NCI-H2171 treated with DMSO at 0.1 percent for 48 hours (cell line): ENCODE measurements at places on chromosomes 4 and X.

DNA sequence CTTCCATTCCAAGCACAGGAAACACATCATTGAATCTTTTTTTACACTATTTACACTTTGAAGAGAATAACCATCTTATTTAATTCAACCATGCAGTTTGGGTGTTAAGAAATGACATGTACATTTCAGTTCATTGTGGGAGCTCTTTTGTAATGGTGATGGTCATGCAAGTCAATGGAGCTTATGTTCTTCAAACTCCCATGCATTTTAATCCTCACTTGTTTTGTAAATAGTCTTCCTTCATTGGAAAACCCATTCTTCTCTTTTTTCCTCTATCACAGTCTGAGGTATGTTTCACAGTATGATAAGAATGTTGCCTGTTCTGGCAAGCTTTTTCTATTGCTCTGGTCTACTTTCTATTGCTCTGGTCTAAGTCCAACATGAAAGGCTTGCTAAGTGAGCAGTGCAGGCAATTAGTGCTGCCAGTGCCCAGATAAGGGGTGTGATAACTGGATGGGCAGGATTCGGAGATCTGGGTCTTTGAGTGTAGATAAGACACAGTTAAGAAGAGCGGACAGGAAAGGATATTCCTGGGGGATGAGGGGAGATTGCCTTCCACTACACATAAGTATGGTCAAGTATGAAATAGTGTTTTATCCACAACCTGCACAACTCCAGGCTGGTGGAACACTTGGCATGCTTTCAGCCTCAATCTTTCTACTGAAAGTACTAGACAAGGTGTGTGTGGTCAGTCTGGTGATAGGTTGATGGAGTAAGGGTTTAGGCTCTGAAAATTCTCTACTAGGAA, 17.1 kb downstream of the AFP start:
- DNase-seq: no peak

DNA sequence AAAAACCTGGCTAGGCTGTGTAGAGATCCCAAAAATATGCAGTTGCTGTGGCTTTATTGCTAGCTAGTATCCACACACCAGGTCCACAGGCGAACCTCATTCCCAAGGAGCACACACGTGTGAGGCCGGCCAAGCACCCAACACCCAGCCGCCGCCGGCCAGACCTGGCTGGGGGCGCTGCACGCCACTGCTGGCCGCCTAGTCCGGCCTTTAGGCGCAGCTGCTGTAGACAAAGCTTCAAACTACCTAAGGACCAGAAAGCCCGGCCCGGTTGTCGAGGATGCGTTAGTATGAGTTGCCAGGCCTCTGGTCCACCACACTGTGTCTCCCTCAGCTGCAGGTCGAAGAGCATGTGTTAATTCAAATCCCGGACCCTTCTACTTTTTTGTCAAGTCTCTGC, 3.1 kb downstream of the POU3F4 start:
- no peak for DNase-seq

DNA sequence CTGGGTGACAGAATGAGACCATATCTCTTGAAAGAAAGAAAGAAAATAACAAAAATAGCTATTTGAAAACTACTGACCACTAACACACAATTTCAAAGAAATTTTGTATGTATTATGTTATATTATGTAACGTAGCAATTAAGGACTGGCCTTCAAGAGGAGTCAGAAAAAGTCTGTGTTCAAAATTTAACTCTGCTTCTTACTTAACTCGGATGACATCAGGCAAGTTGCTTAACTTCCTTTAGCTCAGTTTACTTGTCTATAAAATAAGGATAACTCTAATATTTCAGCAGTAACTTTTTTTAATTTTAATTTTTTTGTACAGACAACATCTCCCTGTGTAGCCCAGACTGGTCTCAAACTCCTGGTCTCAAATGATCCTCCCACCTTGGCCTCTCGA, 14.6 kb upstream of the PRSS12 start:
- no peak for DNase-seq

DNA sequence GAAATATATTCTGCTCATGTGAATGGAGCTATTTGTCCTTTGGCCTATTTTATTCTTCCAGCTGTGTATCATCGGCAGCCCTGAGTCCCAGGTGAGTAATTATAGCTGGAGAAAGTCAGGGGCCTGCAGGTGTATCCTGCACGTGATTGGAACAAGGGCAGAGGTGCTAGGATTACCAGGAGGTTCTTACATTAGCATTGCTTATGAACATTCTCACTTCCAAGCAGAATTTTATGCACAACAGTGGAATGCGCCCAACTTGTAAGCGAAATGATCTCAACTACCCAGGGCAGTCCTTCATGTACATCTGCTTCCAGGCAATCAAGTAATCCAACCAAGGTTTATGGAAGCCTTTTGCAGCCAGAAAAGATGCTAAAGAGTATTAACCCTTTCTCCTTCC, 68.9 kb upstream of the NRK start:
- DNase-seq: no peak

- no peak for DNase-seq
These were observed 265.7 kb downstream of the SHOX start for GRCh38 chrX:896256-896655.

DNA sequence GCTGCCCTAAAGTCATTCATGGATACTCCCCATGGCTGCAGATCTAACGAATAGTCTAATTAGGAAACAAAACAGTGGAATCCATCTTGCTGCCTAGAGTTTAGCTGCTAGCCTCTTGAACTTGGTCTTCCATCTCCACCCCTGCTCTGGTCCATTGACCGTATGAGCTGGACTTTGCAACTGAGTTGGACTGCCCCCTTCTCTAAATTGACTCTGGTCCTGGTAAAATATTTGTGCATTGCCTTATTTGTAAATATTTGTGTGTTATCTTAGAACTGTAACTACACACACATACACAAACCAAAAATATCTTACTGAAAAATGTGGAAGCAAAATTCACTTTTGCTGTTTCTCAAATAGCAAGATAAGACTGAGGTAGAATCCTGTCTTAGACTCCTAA, 181.3 kb downstream of the NWD2 start:
- DNase-seq: no peak

DNA sequence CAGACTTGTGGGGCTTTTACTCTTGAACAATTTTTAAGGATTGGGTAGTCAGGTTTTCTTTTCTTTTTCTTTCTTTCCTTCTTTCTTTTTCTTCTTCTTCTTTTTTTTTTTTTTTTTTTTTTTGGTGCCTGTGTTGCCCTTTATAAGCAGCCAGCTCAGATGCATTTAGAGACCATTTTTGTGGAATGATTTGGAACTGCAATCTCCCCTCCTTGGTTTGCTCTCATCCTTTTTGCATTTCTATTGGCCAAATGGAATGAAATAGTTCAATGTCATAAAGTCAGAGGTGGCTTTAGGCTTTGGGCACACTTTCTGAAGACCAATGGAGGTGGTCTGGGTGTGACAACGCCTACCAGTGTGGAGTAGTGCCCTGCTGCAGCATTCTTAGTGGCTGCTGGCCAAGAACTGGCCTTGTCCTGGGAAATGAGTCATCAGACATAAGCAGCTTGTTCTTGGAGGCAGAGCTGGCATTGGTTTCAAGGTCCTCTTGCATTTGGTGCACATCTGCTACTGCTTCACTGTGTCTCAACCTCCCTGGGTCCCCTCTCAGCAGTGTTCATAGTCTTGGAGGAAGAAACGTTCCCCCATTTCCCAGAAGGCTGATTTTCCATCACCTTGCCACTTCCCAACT, 84.5 kb downstream of the CT47B1 start:
- no peak for DNase-seq

DNA sequence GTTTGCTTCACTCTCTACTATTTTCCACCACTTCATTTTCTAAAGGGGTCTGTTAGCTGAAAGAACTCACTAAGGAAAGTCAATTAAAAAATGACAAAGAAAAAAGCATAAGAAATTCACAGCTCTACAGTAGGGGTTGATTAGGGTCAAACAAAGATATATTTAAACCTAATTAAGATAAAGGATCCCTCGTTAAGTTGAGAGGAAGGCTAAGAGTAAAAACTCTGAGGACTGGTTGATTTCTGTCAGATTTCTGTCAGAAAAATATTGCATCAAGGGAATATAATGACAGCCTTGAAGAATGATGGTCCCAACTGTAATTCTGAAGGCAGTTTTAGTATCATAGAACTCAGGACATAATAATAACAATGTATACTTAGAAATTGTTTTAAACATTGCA, 218.0 kb downstream of the QDPR start:
- DNase-seq: no peak

DNA sequence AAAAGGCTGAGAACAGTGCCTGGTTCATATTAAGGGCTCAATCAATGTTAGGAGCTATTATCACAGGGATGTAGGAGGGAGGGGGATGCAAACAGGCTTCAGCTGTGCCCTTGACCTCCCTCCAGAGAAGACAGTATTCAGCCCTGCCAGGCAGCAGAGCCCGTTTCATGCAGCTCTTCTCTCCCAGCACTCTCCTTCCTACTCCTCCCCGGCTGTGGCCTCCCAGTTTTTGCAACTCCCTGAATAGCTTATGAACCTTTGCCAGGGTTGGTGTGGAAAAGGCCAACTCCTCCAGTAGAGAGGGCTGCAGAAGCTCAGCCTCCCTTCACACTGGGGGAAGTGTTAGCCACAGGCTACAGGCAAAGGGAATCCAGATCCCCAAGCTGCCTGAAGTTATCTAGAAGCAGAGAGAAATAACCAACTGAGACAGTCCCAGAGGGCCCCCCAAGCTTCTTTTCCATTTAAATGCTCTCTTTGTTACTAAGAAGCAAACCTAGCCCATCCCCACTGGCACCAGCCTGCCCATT, 31.7 kb upstream of the APLN start:
- DNase-seq: no peak

- no peak for DNase-seq
These were observed 22.2 kb downstream of the HELT start for GRCh38 chr4:185040523-185040922.

DNA sequence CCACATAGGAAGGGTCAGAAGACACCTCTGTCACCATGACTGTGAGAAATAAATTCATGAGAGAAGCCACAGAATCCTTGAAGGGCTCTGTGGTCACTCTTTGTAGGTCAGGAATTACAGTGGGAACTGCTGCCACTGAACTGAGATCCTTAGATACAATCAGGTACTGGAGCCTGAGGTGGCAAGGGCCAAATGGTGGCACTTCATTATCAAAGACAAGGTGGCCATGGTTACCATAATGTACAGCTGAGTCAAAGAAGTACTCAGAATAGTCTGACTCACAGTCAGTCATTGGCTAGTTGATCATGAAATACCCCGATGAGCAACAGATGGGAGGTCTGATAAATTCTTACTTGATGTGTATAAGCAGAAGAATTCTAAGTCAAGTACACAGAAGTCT, 131.9 kb downstream of the RTL3 start:
- no peak for DNase-seq

DNA sequence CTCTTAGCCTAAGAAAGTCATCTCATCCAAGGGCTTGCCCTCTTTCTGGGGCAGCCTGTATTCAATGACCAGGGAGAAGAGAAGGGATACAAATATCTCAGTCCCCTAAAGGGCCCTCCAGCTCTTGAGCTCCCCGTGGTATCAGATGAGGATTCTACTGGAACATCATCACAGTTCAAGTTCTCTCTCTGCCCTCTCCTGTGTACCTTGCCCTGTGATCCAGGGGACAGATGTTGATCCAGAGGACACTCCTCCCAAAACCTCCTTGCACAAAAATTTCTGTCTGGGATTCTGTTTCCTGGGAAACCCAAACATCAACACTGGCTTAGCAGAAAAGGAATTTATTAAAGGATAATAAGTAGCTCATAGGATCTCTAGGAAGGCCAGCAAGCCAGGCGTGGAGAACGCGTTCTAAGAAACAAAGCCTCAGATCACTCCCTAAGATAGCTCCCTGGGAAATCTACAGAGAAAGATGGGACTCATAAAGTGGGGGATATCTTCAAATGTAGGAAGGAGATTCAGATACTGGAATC, 296.3 kb upstream of the KLF3 start:
- DNase-seq: no peak

DNA sequence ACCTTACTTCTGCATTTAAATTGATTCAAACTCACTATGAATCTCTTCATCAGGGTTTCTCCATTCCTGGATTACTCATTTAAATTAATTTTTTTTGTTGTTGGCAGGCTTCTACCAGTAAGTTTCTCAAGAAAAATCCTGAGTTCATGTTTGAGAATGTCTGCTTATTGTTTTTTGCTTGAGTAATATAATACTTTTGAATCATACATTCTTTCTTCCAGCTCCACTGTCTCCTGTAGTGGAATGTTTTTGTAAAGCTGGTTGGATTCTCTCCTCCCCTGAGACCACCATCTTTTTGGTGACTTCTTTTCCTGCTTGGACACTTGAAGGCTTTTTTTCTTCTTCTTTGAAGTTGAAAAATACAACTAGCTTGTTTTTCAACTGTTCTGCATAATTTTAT, 4.3 kb upstream of the MID1IP1 start:
- no peak for DNase-seq

GRCh38 chr4:167885071-167885470, 207.3 kb upstream of the ANXA10 start:
- no peak for DNase-seq

DNA sequence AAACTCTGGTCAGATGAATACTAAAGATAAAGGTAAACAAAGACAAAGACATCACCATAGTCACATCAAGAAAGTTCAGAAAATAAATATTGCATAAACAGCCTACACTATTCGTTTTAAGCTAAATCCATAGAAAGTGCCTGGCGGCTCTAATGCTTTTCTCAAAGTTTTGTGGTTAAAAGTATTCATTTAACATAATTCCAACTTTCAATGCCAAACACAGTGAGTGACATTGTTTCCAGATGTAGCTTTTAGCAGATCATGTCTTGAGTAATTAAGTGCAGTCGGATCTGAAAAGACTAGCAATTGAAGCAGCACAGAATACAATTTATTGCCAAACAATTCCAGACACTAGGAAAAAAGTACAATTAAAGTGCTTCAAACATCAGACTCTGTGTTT, 287.1 kb upstream of the ADGRL3 start:
- DNase-seq: no peak

DNA sequence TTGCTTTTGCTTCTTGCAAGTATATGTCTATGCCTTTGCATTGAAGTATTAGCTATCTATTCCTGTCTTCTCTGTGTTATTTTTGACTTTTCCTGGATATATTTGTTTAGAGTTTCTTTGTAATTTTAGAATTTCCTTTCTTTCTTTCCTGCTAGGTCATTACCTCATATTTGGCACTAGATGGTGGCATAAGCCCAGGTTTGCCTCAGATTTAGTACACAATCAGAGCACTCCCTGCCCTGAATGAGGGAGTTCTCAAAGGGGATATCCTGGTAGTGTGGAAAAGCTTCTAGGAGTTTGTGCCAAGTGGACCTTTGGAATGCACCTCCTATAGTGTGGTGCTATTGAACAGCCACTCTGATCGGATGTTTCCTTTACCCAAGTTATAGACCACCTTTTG, 181.6 kb downstream of the UGT8 start:
- peak; percentile 55 for DNase-seq

DNA sequence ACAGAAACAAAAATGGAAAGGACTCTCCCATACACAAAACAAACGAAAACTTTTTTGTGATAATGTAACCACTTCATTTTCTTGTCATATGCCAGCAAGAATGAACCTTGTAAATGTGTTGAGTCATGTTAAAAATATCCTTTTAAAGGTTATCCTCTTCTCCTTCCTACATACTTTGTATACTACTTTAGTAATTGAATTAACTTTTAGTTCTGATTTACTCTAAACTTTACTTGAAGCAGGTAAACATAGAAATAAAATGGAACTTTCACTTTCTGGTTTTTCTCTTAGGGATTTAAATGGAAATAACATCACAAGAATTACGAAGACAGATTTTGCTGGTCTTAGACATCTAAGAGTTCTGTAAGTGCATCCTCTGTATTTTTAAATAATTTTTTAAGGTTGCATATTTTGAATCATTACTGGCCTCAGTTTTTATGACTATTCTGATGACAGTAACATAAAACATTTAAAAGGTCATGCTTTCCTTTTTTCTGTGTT, 4.7 kb downstream of the SLIT2 start:
- no peak for DNase-seq

- no peak for DNase-seq
These were observed 365.5 kb upstream of the BOD1L1 start for GRCh38 chr4:13992975-13993520.
